Fibroblast of pulmonary artery (primary cell): ENCODE measurements at places on chromosomes 12 and 14.

- no peak for DNase-seq
Observed at GRCh38 chr14:81009346-81009745, 53.9 kb downstream of the TSHR start.

DNA sequence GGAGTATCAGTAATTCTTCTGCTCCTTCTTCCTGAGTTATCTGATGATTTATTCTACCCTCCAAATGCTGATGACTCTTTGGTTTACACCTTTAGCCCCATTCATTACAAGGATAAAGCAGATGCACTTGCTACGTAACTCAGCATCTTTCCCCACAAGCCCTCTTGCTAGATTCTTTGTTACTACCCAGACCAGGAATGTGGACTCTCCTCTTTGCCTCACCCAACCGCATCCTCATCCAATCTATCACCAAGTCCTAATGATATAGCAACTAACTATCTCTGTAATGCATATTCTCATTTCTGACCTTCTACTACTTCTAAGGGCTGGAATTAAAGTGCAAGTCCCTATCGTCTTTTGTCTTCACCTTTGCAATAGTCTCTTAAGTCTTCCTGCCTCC lies 9.2 kb downstream of the KRT1 start:
- DNase-seq: no peak

- peak; percentile 38 for DNase-seq
Observed at GRCh38 chr12:7091660-7092228, 501 bp downstream of the C1R start.

DNA sequence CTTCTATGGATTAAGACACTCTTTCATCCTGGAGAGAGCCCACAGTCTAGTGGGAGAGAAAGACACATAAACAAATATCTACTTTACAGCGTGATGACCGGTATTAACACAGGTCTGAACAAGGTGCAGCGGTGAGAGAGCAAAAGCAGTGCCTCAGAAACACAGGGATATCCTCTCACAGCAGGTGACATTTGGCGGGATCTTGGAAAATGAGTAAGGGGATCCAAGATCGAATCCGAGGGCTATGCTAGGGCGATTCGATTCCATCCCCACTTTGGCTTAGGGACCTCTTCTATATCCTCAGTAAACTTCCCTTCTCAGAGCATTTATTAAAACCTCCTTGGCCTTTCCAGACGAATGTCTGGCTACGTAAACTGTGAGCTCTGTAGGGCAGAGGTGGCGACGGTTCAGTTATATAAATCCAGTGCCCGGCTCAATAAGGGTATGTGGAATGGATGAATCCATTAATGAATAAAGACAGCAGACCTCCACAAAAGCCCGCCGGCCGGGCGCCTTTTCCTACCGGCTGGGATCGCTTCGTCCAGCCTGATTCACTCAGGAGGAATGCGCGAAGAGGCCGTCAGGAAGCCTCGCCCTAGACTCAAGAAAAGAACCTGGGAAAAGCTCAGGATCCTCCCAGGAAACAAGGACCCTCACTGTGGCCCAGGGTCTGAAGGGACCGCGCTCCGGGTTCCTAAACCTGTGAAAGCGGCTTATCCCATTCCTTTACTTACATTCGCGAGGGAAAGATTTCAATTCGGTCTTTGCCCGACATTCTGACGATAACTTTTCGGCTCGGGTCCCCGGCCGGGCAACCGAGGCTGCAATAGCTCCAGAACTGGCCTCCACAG lies 455 bp downstream of the ATP6V1D start:
- peak; percentile 66 for DNase-seq

DNA sequence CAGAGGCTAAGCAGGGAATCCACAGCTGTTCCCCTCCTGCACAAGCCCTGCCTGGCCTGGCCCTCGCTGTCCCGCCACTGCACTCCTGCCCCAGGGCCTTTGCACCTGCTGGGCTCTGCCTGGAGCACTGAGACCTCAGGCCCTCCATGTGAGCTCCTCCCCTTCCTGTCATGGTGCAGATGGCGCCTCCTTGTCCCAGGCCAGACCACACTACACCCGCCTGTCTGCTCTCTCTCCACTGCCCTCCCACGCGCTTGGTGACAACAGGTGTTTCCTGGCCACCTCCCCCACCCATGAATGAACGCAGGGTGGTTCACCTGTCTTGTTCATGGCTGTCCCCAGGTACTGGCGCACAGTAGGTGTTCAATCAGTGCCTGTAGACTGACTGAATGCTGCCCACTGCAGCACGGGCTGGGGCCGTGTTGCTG lies 82.9 kb downstream of the NCOR2 start:
- DNase-seq: no peak

DNA sequence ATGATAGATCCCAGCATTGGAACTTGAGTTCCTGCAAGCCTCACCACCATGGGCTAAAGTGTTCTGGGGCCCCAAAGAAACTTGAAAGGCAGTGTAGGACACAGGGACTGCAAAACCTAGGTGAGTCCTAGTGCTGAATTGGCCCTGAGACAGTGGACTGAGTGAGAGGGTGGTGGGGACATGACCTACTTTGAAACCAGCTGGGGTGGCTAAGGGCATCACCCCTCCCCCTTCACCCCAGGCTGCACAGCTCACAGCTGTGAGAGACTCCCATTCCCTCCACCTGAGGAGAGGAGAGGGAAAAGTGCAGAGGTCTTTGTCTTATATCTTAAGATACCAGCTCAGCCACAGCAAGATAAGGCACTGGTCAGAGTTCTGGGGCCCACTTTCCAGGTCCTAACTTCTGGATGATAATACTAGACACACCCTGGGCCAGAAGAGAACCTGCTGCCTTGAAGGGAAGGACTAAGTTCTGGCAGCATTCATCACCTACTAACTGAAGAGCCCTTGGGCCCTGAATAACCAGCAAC lies 62.5 kb downstream of the MAPKAPK5 start:
- DNase-seq: no peak

GRCh38 chr12:46693034-46693433 lies 132.8 kb downstream of the SLC38A4 start:
- DNase-seq: no peak

DNA sequence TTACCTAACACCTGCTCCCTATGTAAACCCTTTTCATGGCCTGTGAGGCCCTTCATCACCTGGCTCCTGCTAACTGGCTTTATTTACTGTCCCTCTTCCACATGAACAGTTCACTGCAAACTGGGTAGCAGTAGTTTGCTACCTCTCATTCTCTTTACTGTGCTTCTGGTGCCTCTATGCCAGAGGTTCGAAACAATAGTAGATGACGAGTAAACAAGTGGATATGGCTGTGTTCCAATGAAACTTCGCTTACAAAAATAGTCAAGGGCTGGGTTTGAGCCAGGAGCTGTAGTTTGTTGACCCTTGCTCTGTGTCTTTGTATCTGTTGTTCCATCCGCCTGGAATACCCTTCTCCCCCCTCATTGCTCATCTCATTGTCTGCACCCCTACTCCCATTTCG lies 233.6 kb upstream of the RMST start:
- no peak for DNase-seq

DNA sequence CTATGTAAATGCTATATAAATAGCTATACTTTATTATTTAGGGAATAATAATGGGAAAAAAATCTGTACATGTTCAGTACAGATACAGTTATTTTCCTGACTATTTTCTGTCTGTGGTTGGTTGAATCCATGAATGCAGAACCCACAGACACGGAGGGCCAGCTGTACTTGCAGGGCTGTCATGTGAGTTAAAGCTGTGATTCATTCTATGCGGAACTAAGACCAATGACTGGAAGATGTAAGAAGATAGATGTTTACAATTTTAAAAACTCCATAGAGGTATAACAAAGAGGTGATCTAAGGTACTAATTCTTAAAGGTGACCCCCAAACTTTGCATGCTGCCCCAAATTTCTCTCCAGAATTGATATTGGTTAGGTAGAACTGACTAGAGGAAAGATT lies 14.6 kb downstream of the PCNX4 start:
- peak; percentile 51 for DNase-seq

DNA sequence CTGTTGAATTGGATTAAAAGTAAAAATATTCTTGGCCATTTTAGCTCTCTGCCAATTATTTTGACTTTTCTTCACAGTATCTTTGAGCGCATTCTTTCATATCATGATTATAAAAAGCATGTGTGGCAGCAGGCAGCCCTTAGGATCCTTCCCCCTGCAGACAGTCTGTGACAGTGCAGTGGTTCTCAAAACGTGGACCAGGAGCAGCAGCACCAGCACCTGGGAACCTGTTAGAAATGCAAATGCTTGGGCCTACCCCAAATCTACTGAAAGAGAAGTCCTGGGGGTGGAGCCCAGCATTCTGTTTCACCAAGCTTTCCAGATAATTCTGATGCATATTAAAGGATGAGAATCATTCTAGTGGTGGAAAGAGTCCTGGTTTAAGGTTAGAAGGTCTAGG lies 155.6 kb downstream of the MON2 start:
- no peak for DNase-seq

GRCh38 chr12:23781118-23781517 lies 168.4 kb downstream of the SOX5 start:
- DNase-seq: no peak

DNA sequence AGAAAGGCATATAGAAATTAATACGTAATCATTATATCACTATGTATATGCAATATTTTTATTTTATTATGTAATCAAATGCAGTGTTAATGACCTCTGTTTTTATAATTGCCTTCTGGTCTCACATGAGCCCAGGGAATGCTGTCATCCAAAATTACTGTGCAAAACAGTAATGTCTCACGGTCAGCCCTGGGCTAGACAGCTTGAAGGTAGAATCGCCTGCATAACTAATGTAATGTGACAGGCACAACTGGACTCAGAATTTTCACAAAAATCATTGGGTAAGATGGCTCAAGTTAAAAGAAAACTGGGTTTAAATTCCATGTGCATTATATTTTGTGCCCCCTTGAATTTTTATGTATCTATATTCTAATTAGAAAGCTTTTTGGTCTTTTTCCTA lies 293.3 kb downstream of the PPFIA2 start:
- DNase-seq: no peak

- DNase-seq: peak; percentile 83
Observed at GRCh38 chr14:23829736-23830471, 123.7 kb upstream of the DHRS4 start.

DNA sequence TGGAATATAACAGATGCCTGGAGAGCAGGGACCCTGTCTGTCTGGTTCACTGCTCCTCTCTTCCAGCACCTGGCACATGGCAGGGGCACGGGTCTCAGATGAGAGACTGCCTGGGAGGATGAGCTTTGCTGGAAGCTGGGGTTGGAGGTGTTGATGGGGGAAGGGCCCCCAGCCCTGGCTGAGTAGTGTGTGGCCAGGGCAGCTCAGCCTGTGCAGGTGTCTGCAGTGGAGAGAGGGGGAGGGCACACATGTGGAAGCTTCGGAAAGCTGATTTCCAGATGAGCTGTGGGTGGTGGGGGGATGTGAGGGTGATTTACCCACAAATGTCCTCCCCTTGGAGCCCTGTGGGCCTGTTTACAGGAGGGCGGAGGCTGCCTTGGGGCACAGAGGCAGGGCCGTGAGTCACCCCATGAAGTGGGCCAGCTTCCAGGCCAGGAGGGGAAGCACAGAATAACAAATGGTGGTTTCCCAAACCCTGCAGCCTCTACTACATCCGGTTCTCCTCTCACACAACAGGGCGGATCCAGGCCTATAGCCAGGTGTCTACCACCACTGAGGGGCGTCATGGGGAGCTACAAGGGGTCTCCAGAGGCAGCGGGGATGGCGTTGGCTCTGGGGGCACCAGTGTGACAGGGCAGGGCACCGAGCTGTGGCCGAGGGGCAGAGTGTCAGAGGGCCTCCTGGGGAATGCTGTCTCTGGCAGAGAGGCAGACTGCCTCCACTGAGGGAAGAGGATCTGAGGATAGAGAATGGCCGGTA lies 11.0 kb downstream of the KRT7 start:
- peak; percentile 89 for DNase-seq

GRCh38 chr14:24790196-24790595 lies 156.2 kb upstream of the GZMB start:
- no peak for DNase-seq

GRCh38 chr12:124554429-124555029 lies 12.9 kb downstream of the NCOR2 start:
- DNase-seq: no peak

- DNase-seq: no peak
Observed at GRCh38 chr14:98018628-98019027, 1221.4 kb downstream of the VRK1 start.

GRCh38 chr14:94476023-94476422 lies at the start of gene SERPINA9:
TSS of gene SERPINA9 (minus strand) at chr14:94476197. CDS start at chr14:94469840, 6,357 bp downstream.
- no peak for DNase-seq

DNA sequence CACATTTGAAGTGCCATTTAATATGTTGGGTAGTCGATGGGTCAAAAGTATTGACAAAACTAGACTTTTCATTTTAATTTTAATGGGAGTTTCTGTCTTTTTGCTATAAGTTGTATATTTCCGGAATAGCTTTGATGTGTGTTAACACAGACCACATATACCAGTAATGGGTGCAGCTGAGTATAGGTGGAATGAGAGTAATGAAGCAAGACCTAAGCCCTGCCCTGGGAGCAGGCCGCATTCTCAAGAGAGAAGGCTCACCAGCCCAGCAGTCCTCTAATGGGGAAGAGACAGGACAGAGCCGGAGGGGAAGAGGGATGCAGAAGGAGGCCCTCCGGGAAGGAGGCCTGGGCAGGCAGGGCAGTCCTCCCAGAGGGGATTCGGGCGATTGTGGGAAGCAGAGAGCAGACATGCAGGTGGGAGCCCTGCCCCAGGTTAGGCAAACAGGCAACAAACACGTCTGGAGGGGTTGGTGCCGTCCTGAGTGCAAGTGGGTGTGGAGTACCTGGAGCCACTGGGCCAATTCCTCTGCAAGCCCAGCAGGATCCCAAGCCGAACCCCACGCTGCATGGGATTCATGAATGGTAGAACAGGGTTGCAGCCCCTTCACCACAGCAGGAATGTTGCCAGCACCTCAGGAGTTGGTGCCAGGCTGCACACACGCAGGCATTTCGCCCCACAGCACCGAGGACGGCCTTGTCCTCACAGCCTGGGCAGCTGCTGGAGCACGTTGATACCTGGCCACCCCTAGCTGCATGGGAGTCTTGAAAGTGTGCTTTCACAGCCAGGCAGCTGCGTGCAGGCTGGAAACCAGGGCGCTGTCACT lies 7.8 kb downstream of the CKB start:
- DNase-seq: no peak

DNA sequence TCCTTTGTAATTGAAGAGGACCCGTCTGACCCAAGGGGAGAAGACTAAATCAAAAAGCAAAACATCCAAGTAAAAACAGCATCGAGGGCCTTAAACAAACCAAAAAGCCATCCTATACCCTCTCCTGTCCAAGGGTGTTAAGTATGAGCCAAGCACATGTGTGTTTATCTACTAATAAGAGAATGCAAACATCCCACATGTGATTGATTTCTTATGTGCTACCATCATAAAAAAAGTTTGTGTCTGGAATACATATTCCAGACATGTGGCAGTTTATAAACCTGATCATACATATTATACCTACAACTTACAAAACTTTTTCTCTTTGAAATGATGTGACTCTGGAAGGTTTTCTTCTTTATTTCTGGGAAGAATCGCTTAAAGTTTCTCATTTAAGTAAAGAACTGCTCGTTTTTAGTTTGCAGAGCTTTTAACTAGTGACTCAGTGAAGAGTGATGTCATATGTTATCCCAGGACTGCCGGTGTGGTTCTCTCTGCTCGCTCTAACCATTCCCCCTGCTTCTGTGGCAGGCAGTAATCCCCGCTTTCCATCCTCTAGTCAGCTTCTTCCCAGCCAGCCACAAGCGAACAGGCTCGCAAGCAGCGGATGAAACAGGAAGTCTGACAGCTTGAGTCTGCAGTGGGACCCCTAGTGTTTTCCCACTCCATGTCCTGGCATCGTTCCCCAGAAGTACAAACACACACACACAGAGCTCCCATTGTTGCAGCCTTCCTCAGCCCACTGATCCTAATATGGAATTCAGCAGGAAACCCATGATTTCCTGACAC lies 431 bp upstream of the RHOJ start:
- DNase-seq: peak; percentile 100

- no peak for DNase-seq
Observed at GRCh38 chr14:58298477-58299400, at the start of gene ARID4A. TSS of gene ARID4A (plus strand) at chr14:58298555. CDS start at chr14:58299855, 1,300 bp downstream.

GRCh38 chr12:57637364-57637763 lies 4.4 kb upstream of the B4GALNT1 start:
- no peak for DNase-seq
